ENCODE measurements at places on chromosomes 5 and 9.

- no peak for DNase-seq
These were observed 68.8 kb upstream of the FCN2 start for GRCh38 chr9:134811673-134812342.

GRCh38 chr9:3001311-3001710, 157.4 kb upstream of the PUM3 start:
- DNase-seq: no peak

DNA sequence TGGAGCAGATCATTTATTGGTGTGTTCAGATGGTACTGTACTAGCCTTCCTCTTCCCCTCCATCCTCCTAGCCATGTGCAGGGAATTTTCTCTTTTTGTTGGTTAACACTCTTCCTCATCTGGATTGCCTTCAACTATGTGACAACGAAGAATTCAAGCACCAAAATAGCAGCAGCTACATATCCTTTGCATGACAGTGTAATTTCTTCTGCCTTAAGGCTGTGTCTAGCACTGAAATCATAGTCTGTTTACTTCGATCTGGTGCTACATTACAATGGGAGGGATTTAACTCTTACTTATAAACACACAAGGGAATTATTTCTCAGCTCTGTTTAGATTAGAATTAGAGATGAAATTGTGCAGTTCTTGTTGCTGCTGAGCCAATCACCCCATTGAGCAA, 260.4 kb downstream of the ARL15 start:
- no peak for DNase-seq

DNA sequence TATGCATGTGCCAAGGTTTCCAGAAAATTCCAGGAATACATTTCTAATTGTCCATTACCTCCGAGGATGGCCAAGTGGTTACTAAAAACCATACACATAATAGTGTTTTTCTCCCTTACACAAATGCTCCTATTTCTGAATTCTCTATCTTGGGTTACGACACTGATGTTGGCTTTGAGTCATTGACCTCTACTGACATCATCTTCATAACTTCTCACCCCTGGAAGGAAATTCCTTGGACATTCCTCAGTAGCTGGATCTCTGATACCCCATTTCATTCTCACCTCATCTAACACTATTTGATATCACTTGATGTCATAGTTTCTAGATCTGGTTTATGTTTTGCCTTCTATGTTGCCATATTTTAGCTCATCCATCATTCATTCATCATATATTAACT, 287.2 kb downstream of the CTNND2 start:
- DNase-seq: no peak

GRCh38 chr5:83564069-83564749, 92.7 kb downstream of the VCAN start:
- peak; percentile 2 for DNase-seq

- peak; percentile 81 for DNase-seq
These were observed 36.5 kb upstream of the EQTN start for GRCh38 chr9:27333241-27334052.

GRCh38 chr5:173530547-173530946, 85.9 kb downstream of the BOD1 start:
- DNase-seq: no peak

- DNase-seq: peak; percentile 2
These were observed 644.6 kb upstream of the RGMB start for GRCh38 chr5:98128846-98129245.
